ENCODE measurements at places on chromosomes 3 and 15.
A peak's percentile ranks its signal among the peaks of the same experiment; 100 is the strongest.

- DNase-seq = no peak
These were observed 503.9 kb upstream of the NR2F2 start for GRCh38 chr15:95826412-95827195.

GRCh38 chr15:90774731-90775514 is 57.8 kb downstream of the BLM start:
- no peak for DNase-seq

DNA sequence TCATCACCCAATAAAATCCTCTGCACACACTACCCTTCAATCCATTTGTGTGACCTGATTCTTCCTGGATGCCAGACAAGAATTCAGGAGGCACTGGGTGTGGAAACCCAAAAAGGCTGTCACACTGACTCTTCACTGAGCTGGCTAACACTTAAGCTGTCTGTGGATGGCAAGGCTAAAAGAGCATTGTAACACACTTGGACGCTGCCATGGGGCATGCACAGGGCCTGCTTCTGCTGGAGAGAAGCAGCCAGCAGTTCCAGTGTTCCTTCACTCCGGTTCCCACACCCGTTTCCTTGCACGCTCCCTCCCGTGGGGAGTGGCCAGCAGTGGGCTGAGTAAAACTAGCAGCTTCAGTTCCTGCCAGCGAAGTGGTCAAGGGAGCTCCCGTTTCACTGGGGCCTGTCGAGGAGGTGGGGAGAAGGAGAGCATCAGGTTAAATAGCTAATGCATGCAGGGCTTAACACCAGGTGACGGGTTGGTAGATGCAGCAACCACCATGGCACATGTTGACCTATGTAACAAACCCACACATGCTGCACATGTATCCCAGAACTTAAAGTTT is 737.1 kb downstream of the FHIT start:
- DNase-seq = no peak

GRCh38 chr3:127137757-127138536 is 55.0 kb upstream of the PRR23E start:
- no peak for DNase-seq

DNA sequence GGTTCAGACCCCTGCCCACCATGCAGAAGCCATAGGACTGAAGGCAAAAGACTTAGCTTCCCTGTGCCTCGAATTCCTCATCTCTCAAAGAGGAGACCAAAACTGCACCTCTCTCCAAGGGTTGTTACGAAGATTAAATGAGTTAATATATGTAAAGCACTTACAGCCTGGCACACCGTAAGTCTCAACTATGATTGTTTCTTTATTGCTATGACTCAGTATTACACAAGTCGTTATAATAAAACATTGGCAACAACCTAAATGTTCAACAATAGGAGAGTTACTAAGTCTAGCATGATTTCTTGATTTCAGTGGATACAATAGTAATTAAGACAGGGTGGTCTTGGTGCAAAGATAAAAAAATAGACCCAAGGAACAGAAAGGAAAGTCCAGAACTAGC is 19.6 kb upstream of the FGD5 start:
- DNase-seq = no peak

DNA sequence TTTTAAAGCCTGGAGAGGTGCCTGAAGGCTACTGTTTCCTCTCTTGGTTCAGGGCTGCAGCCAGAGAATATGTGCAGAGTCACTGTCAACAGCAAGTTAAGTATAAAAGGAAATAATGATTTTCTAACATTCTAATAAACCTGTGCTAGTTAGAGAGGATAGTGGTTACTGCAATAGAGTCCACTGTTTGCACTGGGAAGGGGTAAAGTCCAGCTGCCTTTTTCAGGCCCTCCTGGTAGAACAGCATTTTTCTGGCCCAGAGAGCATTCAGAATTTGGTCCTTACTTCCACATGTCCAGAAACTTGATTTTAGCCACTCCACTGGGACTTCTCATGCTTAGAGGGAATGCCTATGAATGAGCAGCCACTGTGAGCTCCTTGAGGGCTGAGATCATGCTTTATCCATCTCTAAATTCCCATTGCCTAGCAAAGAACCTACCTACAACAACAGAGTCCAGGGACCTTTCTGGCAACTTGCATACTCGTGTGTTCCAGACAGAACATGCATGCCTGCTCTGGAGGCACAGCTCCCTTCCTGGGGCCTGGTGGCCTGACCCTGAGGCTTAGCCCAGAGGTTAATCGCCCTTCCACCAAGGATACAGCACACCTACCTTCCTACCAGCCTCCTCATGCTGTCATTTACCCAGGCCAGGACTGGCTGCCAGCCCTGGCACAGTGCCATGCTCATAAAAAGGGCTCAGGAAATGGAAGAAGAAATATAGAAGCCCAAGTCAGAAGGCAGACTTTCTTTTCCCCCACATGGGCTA is 50.3 kb upstream of the ATP13A3 start:
- no peak for DNase-seq

GRCh38 chr3:195764961-195765706 is 44.4 kb downstream of the MUC20 start:
- no peak for DNase-seq

- no peak for DNase-seq
These were observed 398.9 kb upstream of the THBS1 start for GRCh38 chr15:39181940-39182339.

DNA sequence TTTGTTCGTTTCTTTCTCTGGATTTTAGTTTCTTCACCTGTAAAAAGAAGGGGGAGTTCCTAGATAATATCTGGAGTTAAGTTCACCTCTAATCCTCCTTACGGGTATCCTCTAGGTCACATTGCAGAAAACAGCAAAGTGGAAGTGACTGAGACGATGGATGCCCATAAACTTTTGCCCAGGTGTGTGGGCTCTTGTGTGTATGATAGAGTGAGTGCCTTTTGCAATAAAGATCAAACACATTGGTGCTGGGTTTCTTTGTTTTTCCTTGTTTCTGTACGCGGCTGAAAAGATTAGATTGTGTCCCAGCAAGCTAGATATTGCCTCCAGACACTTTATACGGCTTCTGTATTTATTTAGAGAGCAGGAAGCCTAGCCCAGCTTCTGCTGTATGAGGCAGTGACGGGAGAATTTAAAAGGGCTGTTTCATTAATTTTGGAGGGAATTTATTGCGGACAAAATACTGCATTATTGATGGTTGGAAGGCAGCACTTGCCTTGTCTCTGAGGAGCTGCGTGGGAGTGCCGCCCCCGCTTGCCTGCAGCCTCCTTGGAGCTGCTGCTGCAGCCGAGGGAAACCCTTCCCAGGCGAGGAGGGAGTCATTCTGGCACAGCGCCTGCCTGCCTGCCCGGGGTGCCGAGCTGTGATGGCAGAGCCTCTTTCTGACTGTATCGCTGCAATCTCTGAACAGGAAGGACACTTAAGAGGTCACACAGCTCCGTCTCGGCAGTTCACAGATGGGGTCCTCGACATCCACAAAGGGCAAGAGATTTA is 38.5 kb downstream of the PYDC2 start:
- DNase-seq = no peak

DNA sequence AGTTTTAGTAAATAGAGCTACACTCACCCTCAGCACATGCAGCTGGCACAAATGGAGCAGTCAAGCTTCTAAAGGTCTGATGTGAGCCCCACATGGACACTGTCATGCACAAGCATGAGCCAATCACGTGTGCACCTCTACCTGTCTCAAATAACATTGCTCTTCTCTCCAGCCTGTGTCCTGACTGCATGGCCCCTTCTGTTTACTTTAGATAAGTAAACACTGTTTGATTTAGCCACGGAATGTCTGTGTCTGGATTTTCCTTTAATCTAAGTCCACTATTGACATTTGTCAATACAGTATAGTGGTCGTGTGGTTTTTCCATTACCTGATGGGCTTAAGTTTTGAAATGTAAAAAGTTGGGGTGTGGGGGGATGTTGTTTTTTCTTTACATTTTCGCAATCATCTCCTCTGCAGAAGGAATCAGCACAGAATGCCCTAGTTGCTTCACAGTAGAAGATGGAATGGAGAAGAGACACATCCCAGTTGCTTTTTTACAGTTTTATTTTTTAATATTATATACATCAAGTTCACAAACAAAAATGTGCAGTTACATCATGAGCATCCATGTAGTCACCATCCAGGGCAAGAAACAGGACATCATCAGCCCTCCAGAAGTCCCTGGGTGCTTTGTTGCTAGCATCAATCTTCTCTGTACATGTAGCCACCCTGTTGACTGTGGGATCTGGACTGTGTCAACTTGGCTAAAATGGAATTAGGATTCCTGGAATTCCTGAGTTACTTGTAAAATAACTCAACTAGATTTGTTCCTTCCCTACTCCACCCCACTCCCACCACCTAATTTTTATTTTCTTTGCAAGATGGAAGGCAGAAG is 146.1 kb downstream of the UACA start:
- DNase-seq = peak; percentile 27

DNA sequence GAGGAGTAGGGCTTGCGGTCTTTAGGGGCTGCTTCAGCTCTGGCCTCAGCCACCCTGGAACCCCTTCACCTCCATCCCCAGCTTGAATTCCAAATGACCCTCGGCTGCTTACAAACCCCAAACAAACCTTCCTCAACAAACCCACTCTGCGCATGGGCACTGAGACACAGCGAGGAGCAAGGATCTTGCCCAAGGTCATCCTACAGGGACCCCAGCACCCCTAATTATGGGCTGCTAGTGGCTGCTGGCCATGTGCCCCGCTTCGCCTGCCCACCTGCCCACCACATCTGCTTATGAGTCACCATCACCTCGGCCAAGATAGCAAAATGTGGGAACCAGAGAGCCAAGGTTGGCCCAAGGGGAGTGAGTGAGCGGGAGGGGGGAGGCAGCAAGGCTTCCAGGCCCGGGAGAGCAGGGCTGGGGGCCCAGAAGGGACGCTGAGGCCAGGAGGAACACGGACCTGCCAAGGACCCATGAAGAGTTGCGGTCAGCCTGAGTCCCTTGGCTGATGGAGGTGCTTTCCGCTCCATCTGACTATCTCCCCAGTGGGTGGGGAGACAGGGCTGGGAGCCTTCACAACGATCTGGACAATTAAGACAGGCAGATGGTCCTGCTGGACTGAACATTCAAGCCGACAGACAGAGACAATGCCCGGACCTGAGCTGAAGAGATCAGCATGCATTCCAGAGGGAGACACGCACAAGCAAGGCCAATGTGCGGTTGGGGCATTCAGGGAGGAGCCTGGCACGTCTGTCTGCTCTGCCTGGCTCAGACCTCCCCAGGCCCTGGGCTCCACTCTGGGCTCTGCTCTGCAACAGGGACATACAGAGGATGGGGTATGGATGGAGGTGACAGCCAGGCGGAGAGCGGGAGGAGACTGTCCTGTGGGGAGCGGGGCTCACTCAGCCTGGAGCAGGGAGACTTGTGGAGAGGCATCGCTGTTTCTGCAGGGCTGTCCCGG is 10.8 kb upstream of the GRIP2 start:
- DNase-seq = no peak

- no peak for DNase-seq
These were observed 564 bp upstream of the PIGZ start for GRCh38 chr3:196969134-196969659.

DNA sequence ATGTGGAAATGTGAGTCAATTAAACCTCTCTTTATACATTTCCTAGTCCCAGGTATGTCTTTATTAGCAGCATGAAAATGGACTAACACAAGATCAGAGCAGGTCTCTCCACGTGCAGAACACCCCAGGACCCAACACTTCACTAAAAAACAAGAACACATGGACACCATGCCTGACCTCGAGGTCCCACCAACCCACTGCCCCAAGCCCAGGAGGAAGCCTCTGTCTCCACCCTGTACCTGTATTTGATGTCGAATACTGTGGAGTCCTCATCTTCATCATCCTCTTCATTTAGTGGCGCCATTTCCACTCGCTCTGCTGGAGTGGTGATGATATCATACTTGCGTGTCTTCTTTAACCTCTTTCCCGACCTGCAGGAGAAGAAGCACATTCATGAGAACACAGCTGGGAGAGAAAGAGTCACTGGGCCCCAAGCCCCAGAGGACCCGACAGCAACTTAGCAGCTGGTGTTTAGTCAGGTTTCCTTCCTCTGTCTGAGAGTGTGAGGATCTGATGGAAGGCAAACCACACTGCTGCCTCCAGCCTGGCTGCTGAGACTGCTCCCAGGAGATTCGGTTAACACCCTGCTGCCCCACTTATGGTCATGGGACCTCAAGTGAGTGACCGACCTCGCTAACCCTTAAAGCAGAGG is 25.5 kb downstream of the FAM174B start:
- DNase-seq = no peak

DNA sequence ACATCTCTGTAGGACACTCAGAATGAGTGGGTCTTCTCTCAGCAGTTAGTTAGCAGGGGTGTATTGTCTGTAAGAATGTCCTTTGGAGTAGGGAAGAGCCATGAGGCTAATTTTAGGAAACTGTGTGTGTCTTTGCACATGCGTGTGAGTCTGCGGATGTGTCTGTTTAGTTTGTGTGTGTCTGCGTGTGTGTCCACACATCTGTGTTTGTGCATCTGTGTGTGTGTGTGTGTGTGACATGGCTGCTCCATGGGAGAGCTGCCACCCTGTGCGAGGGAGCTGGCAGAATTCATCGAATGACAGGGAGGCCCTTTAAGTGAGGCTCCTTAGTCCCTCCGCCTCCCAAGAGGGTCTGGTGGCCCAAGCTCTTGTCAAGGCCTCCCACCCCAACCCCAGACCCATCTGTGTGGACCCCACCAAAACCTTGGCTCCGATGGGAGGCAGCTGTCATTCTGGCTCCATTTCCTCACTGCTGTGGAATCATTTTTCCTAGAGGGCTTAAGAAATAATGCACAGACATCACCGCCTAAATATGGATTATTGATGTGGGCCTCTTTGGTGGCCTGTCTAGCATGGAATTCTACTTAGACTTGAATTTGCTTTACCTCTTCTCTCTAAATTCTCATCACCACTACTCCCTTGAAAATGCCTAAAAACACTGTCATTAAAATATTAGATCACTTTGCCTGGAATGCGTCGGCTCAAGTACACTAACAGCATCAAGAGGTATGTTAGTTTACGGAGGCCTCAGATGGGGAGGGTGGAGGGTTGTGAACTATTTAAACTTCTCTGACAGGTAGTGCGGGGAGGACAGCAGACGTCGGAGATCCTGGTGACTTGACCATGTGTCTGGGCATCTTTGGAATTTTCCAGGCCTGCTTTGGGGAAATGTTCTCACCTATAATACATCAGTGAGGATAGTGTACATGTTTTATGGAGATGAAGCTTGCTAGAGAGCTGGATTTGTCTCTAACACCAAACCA is 9.4 kb downstream of the ESYT3 start:
- no peak for DNase-seq

- peak; percentile 32 for DNase-seq
These were observed 245.2 kb downstream of the EFHB start for GRCh38 chr3:19688767-19689166.

- no peak for DNase-seq
These were observed 180.5 kb downstream of the FOXB1 start for GRCh38 chr15:60184579-60184978.

- DNase-seq = no peak
These were observed 64.3 kb downstream of the OSTN start for GRCh38 chr3:191263365-191263764.

DNA sequence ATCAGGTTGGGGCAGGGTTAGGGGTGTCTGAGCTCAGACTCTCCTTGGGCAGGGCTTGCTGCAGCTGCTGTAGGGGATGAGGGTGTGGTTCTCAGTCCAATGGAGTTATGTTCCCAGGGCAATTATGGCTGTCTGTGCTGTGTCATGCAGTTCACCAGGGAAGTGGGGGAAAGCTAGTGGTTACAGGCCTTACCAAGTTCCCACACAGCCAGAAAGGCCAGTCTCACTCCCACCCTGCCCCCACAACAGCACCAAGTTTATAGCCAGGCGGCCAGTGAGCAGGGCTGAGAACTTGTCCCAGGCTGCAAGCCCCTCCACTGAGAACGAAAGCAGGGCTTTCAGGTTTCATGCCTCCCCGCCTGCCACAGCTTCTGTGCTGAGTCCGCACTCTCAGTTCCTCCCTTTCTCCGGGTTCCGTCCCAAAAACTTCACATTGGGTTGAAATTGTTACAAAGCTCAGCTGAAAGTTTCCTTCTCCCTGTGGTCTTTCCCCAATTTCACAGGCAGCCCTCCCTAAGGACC is 19.6 kb upstream of the CPOX start:
- peak; percentile 14 for DNase-seq
